ENCODE measurements at places on chromosomes 1 and 21.

DNA sequence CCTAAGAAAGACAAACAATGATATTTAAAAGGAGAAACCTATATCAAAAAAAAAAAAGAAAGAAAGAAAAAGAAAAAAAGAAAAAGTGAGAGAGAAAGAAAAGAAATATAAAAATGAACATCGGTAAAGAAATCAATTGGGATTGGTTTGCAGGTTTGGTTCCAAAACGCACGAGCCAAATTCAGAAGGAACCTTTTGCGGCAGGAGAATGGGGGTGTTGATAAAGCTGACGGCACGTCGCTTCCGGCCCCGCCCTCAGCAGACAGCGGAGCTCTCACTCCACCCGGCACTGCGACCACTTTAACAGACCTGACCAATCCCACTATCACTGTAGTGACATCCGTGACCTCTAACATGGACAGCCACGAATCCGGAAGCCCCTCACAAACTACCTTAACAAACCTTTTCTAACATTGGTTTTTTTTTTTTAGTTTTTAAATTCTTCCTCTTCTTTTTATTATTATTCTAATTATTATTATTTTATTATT lies 11.7 kb downstream of the LHX9 start:
- DNase-seq: peak; percentile 26

DNA sequence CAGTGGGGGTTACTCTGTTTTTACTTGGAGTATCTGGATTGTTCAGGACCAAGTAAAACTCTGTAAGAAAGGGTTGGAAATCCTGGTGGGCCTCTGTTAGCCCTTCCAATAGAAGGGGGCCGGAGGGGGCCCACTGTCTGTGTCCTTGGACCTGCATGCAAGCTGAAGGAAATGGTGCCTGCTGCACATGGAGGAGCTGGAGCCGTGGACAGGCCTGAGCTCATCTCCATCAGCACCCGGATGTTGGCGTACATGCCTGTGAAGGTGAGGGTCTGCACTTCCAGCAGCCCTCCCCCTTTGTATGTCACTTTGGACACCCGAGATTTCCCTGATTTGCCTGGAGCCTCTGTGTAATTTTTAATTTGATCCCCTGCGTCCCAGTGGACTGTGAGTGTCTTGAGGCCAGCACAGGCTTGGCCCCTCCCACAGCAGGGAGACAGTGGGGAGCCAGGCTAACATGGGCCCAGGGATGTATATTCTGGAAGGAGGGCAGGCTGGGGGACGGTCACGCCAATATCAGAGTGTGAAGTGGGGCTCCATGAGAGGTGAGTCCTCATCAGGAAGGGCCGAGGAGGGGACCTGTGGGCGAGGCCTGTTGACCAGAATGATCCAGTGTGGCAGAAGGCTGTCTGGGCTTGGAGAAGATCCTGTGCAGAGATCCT lies 16.8 kb downstream of the GALNT2 start:
- DNase-seq: no peak

DNA sequence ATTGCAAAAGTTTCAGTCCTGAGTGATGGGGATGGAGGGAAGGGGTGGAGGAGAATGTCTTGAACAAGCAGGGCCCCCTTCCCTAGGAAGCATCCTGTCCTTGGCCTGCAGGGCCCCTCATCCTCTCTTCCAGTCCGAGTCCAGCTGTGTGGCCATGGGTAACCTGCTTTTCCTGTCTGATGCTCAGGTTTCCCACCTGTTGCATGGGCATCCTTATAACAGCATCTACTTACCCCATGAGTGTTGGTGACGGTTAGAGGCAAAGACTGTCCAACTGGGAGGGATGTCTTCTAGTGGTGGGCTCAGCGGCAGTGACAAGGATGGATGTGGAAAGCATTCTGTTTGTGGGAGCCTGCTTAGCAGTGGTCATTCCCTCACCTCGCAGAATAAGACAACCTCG lies 1.9 kb downstream of the UBL4B start:
- DNase-seq: no peak

DNA sequence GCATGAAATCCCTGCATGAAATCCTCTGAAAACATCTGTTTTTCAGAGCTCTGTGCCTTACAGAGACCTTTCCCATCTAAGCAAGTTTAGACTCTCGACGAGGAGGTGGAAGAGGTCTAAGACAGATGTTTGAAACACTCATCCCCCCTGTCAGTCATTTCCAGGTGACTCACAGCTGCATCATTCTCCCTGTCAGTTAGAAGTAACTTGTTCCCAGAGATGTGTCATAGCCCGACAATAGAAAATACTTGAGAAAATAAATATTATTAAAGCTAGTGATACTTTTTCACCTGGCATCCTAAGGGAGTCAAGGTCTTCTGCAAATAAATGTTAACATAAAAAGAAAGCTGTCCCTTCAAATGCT lies 41.6 kb upstream of the SEC16B start:
- no peak for DNase-seq

DNA sequence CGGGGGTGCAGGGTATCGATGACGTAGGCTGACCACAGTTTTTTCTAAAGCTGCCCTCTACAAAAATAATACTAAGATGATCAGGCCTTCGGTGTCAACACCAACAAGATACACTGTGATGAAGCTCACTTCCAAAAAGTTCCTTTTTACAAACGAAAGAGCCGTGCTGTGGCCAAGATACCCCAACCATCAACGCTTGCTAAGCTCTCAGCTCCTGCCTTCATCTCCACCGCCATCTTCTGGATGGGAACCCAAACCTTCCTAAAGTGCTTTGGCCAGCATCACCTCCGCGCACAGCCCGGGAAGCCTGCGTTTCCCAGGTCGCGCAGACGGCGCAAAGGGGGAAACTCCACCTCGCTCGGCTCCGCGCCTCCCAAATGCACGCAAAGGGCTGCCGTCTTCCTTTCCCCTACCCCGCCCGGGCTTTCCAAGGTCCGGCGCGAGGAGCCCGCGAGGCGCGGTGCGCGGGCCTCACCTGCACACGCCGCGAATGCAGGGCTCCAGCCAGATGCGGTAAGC lies 541 bp downstream of the USP48 start:
- no peak for DNase-seq

DNA sequence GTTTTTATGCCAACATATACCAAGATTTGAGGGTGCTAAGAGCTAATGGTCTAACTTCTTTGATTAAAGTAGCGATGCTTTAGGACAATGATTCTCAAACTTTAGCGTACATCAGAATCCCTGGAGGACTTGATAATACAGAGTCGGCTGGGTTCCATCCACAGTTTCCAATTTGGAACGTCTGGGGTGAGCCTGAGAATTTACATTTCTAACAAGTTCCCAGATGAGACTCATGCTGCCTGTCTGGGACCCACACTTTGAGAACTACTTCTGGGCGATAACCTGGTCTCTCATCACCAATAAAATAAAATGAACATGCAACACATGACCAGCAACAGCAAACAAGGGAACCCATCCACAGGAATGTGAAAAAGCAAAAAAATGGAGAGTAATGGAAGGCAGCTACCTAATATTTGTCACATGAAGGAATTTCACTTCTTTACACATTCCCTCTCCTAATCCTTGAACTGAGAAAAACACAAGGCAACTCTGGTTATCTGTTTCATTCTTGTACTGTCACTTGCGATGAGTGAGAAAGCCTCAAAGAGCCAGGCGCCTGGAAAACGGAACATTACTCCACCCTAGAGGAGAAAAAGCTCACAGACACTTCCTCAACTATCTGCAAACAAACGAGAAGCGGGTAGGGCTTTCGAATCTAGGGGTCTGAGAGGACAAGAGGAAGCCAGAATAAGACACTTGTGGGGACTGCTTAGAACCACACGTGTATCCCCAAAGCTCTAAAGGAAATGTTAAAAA lies 14.0 kb downstream of the HSF2BP start:
- peak; percentile 83 for DNase-seq

GRCh38 chr1:76083189-76083588 lies 8.6 kb downstream of the ST6GALNAC3 start:
- no peak for DNase-seq

GRCh38 chr1:100703716-100704115 lies 15.8 kb upstream of the VCAM1 start:
- no peak for DNase-seq

GRCh38 chr1:52268372-52268771 lies 97.6 kb downstream of the CC2D1B start:
- DNase-seq: peak; percentile 63
